Effector memory CD8-positive, alpha-beta T cell (primary cell): ENCODE measurements at places on chromosomes 4 and X.

- no peak for DNase-seq
These were observed 34.4 kb upstream of the CENPU start for GRCh38 chr4:184768296-184768695.

- no peak for DNase-seq
These were observed 326.7 kb downstream of the MAPK10 start for GRCh38 chr4:86033171-86033570.

- no peak for DNase-seq
These were observed 140.1 kb upstream of the NDP start for GRCh38 chrX:44113337-44113736.

- no peak for DNase-seq
These were observed 112.7 kb downstream of the DHX15 start for GRCh38 chr4:24471486-24472160.

GRCh38 chr4:112381996-112382692 lies 85.0 kb downstream of the ALPK1 start:
- DNase-seq, result no peak

- DNase-seq, result no peak
These were observed 13.0 kb downstream of the SH3BP2 start for GRCh38 chr4:2805712-2806389.

GRCh38 chr4:26141911-26142638 lies 178.7 kb upstream of the RBPJ start:
- no peak for DNase-seq

- no peak for DNase-seq
These were observed 52.9 kb upstream of the VEGFC start for GRCh38 chr4:176845636-176846035.

- no peak for DNase-seq
These were observed 1183.2 kb downstream of the RAPGEF2 start for GRCh38 chr4:160286051-160286450.

GRCh38 chr4:156571146-156571545 lies 400.5 kb downstream of the PDGFC start:
- no peak for DNase-seq

DNA sequence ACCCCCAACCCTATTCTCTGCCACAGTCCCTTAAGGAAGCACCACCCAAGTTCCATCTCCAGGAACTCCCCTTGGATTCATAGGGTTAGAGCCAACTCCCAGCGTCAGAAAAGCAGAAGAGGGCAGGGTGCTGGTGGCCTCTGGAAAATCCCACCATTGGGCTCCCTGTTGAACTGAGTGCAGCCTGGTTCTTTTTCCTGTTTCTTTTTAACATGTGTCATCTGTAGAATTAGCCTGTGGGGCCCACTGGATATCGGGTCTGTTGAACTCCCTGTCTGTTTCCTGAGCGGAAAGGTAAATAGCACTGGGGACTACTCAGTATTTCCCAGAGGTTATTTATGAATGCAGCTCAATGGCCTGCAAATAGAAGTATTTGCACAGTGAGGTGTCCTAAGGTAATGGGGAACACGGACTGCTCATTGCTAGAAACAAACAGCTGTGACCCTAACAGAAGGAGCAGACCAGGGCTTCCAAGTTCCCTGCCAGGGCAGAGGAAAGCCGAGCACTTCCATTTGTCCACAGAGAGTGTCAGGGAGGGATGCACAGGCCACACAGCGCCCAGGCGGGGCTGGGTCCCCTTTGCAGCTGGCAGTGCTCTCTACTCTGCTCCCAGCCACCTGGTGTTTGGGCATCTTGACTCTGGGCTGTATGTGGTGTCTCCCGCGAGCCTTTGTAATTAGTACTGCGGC lies 102.6 kb downstream of the FHDC1 start:
- DNase-seq, result no peak

- DNase-seq, result no peak
These were observed 341.0 kb downstream of the NR3C2 start for GRCh38 chr4:148101235-148101634.

GRCh38 chr4:21413807-21414370 lies 534.7 kb downstream of the KCNIP4 start:
- DNase-seq, result no peak

GRCh38 chr4:3203971-3204431 lies 45.0 kb upstream of the MSANTD1 start:
- DNase-seq, result no peak

GRCh38 chr4:65050786-65051185 lies 619.5 kb downstream of the EPHA5 start:
- DNase-seq, result no peak

GRCh38 chrX:50736656-50737055 lies 77.3 kb downstream of the SHROOM4 start:
- no peak for DNase-seq

GRCh38 chr4:55343887-55344286 lies 2.2 kb upstream of the SRD5A3 start:
- DNase-seq, result no peak

DNA sequence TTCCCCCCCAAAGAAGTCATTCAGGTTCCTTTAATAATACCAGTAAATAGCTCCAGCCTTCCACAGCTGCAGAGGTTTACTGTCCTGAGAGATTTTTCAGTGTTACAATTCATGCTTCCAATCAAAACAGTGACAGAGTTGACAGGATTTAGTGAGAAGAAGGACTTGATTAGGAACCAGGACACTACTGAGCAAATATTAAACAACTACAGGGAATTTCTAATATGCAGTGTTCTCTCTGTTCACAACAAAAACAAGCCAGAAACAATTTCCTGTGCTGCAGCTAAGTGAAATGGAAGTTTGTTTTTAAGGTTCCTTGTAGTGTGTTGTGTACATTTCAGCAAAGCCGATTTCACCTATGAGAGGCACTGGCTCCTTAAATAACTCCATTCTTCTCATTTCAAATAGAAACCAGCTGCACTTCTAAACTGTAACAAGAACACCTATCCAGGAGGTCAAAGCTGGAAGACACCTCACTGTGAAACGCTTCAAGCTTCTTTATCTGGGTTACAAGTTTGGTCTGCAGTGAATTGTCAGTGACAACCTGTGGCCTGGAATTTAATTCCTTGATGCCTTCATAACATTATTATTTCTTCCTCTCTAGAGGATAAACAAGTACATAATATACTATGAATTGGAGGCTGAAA lies 149.3 kb downstream of the RASL11B start:
- no peak for DNase-seq
